ENCODE measurements at places on chromosomes 2 and 18.

- no peak for DNase-seq
Measured at GRCh38 chr18:10950876-10951630, 198.3 kb downstream of the PIEZO2 start.

DNA sequence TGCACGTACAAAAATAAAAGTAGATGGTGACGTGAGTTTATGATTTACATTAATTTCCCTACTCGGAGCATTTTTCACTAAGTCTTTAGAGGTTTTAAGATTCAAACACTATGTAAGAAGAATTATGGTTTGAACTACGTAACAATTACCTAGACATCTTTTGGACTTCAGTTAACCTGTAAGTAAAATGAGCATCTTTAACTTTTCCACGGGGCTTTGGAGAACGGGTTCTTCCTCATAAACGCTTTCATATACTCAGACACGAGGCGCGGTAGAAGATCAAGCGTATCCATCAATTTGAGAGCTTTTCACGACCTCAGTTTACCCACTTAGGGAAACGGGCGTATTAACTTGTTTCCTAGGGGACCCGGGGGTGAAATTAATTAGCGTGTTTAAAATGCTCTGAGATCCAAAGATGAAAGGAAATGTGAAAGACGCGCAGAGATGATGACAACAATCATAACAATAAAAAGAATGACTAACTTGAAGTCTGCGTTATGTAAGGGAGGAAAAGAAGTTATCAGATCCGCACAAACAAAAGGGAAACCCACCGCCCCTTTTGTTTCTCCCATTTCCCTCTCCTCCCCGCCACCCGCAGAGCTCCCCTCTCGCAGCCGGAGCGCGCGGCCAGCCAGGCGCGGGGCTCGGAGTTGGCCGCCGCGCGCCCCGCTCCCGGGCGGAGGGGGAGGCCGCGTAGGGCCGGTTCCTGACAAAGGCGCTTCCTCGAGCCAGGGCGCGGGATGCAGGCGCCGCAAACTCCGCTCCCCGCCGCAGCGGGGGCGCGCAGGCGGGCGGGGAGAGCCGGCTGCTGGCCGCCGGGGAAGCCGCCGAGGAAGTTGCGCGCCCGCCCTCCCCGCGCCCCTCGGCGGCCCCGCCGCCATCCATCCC, 807 bp downstream of the PELI1 start:
- DNase-seq, result peak; percentile 76

DNA sequence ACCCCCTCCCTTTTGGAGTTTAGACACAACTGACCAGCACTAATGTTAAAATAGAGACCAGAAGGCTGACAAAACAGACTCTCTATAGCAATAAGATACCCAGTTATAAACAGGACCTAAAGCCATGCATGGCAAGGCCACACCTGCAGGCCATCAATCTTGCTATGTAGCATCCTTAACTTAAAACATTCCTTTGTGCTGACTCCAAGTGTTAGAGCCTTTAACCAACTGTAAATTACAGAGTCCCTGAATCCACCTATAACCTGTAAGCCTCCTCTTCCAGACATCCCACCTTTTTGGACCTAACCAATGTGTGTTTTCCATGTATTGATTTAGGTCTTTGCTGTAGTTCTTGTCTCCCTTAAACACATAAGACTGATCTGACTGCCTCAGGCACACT, 17.9 kb downstream of the ANKMY1 start:
- DNase-seq, result no peak

DNA sequence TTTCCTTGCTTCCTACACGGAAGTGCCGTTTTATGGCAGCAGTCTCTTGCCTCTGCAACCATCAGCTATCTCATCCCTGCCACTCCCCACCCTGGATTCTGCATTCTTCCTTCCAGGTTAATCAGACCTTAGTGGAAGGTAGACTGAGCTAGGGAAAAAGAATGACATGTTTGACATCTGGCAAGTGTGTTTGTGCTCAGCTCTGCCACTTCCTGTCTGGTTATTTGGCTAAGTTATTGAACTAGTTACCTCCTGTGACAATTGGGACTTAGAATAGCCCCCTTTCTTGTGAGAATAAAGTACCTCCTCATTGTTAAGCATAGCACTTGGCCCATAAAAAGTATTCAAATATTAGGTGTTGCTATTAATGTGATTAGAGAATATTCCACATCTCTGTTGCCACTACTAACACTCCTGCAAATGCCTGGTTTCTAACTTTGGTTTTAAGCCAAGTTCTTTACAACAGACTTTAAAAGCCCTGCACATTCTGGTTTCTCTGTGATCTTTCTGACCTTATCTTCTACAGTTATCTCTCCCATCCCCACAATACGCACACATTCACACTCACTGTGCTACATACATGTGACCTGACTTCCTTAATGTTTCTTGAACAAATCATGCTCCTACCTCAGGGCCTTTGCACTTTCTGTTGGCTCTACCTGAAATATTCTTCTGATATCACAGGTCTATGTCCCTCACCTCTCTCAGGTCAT, 10.8 kb upstream of the MAPRE2 start:
- no peak for DNase-seq
